NCI-H345 (cell line): ENCODE measurements at places on chromosomes 4 and X.

DNA sequence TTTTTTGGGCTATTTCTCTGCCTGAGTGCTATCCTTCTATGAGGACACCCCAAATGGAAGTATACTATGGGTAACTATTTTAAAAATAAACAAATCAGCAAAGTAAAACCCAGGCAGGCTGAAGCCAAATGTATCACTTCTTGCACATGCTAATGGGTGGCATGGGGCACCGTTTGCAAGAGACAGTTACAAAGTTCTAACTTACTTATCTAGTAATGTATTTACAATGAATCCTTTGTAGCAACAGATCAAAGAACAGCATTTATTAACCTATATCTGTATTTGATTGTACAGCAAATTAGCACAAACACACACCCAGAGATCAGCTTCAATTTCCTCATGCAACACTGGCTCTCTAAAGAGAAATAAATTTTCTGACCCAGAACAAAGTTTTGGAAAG, 225.5 kb downstream of the ZNF674 start:
- no peak for DNase-seq

- no peak for DNase-seq
Observed at GRCh38 chr4:117777721-117778120, 256.6 kb upstream of the NDST3 start.

DNA sequence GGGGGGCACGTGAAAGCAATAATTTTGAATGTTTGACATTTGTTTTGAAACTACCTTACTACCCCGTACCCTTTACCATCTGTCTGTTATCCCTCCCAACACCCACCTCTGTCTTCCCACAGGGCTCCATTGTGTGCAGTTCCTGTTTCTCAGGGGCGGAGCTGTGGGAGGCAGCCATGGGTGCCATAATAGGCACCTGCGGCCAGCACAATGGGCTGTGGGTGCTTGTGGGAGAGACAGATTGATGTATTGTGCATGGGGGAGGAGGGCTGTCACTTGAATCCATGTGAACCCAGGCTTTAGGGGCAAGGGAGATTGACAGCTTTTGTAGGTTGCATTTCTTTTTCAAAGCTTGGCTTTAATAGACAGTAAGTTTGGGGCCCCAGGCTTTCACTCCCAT, 122.6 kb upstream of the CXorf66 start:
- no peak for DNase-seq

DNA sequence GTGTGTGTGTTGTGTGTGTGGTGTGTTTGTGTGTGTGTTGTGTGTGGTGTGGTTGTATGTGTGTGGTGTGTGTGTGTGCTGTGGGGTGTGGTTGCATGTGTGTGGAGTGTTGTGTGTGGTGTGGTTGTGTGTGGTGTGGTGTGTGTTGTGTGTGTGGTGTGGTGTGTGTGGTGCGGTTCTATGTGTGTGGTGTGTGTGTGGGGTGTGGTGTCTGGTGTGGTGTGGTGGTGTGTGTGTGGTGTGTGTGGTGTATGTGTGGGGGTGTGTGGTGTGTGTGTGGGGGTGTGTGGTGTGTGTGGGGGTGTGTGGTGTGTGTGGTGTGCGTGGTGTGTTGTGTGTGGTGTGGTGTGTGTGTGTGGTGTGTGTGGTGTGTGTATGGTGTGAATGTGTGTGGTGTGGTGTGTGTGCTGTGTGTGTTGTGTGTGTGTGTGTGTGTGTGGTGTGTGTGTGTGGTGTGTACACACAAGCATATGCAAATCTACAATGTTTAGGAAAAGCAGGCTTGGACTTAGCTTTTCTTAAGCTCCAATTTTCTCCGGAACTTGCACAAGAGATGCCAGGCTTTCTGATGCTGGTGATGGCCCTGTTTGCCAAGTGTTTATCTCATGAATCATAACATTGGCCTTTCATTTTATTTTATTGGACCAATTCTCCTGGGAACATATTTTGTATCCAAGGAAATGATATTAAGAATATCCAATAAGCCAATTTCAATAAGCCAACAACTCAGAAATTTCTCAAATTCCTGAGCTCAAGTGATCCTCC, 148.7 kb downstream of the SPATA18 start:
- DNase-seq: no peak

DNA sequence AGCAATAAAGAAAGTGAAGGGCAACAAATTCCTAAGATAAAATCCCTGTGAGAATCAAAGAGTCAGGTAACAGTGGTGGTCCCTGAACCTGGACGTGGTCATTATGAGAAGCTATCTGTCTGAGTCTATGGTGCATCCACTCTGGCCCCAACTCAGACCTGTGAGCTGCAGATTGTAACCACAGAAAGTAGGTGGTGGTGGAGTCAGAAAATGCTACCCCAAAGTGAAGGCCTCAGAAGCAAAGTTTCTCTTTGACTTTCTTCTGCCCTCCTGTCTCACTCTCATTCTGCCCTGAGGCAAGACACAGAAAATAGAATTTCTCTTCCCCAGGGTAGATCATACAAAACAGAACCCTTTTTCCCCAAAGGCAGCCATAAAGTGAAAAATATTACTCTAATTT, 84.1 kb upstream of the NEIL3 start:
- DNase-seq: no peak

DNA sequence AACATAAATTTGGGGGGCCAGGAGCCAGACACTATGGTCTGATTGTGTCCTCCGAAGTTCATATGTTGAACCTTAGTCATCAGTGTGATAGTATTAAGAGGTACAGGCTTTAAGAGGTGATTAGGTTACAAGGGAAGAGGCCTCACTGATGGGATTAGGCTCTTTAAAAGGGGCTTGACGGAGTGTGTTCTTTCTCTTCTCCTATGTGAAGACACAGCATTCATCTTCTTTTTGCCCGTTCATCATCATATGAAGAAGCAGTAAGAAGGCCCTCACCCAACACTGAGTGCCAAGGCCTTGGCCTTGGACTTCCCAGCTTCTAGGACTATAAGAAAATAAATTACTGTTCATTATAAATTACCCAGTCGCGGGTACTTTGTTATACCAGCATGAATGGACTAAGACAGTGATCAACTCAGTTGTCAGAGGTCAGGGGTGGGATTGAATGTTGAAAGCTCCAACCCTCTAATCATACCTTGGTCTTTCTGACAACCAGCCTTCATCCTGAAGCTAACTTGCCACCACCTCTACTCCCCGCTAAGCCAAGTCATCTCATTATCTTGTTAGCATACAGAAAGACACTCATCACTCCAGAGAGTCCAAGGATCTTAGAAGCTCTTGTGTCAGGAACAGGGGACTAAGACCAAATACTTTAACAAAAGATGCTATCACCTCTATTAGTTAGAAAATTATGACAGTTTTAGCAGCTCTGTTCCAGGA, 543.4 kb upstream of the DIPK2B start:
- DNase-seq: no peak

DNA sequence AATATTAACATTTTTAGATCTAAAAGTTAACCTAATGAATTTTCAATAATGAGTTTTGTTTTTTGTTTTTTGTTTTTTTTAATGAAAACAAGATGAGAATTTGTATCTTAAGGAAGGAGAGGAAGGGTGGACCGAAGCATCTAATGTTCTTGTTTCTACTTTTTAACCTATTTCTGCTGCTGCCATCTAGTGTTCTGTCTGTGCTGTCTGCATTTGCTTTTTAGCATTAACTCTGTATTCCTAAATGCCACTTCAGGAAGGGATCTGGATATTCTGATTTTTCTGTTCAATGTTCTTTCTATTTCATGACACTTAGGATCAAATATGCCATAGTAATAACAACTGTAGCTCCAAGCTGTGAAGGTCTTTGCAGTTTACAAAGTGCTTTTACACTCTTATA, 161.7 kb downstream of the BRWD3 start:
- DNase-seq: no peak

DNA sequence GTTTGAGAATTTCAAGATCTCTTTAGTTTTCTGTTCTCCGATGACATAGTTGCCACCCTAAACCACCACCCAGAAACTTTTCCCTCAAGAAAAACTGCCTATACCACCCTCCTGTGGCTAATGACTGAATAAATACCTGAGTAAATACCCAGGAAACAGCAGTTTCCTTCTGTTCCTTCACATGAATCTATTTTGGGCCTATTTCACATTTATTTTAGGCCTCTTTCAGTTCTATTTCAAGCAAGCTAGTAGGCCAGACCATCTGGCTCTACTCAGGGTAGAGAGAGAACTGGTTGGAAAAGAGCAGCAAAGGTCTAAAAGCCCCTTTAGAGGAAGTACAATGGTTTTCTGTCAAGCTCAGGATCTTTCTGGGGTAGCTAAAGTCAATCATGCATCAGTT, 23.4 kb downstream of the ARHGEF9 start:
- no peak for DNase-seq

- no peak for DNase-seq
Observed at GRCh38 chr4:173403051-173403450, 4.1 kb upstream of the SCRG1 start.

- DNase-seq: no peak
Observed at GRCh38 chrX:68755616-68756125, 73.2 kb upstream of the EFNB1 start.

- no peak for DNase-seq
Observed at GRCh38 chr4:11439836-11440235, 11.1 kb upstream of the HS3ST1 start.

DNA sequence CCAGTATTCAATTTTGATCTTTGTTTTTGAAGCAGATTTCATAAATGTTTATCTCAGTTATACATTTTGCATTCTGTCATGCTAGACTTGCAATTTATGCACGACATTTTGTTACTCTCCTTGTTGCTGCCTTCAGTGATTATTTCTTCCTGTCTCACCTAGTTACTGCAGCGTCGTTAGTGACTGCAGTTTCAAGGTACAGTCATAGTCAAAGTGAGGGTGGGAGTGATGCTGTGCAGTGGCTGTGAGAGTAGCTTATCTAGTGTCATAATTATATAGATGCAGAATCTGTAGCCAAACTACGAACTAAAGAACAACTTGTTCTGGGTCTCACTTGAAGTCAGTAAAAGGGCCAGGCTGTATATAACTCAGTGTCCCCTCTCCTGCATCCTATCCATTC, 69.8 kb downstream of the GPR101 start:
- no peak for DNase-seq

DNA sequence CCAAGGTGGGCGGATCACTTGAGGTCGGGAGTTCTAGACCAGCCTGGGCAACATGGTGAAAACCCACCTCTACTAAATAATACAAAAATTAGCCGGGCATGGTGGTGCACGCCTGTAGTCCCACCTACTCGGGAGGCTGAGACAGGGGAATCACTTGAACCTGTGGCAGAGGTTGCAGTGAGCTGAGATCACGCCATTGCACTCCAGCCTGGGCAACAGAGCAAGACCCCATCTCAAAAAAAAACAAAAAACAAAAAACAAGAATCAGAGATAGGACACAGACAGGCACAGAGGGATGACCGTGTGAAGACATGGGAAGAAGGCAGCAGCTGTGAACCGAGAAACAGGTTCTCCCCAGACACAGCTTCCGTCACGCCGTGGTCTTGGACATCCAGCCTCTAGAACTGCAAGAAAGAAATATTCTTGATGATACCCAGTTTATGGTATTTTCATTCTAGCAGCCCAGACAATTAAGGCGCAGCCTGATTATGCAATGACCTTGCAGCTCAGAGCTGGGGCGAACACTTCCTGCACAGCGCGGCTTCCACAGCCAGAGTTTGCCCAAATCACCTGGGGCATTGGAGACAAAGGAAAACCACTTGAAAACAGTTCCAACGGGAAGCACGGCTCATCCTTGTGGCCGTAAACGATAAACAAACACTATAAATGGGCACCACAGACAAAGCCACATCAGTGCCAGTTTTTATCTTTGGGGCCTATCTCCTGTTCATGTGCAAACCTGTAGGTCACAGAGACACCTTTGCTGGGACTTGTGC, 4.2 kb upstream of the ARSD start:
- peak; percentile 68 for DNase-seq

DNA sequence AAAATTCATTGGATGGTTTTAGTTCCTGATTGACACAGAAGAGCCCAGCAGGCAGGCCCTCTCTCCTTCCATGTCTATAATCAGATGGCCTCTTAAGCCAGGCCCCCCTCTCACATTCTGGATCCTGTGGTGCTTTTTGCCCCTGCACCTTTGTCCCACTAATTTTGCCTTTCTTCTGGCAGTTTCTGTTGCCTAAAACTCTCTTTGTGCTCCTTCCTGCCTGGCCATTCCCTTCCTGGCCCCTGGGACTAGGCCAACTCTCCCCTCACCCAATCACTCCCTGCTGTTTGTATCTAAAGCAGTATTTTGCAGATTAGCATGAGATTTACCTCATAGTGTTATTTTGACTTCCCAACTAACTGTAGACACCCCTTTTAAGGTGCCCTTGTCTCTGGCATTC, 42.7 kb upstream of the DDX3X start:
- no peak for DNase-seq

- no peak for DNase-seq
Observed at GRCh38 chr4:3522651-3523050, 9.6 kb downstream of the LRPAP1 start.

- no peak for DNase-seq
Observed at GRCh38 chr4:1040344-1041146, 29.1 kb downstream of the FGFRL1 start.

DNA sequence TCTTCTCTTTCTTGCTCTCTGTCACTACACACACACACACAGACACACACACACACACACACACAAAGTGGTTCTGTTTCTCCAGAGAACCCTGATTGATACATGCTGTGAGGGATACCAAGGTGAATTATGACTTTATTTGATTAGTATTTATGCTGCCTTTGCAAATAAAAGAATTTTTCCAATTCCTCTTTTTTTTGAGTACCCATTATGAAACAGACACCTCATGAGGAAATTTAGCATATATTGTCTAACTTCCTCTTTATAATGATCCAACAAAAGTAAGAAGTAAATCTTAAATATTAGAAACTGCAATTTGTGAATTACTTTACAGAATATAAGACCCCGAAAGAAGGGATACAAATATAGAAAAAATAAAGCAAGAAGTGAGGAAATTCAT, 14.3 kb upstream of the RAB28 start:
- DNase-seq: no peak

- no peak for DNase-seq
Observed at GRCh38 chr4:139050446-139050845, 34.9 kb downstream of the NOCT start.

- peak; percentile 54 for DNase-seq
Observed at GRCh38 chrX:130772105-130772775, 130.8 kb downstream of the ENOX2 start.

DNA sequence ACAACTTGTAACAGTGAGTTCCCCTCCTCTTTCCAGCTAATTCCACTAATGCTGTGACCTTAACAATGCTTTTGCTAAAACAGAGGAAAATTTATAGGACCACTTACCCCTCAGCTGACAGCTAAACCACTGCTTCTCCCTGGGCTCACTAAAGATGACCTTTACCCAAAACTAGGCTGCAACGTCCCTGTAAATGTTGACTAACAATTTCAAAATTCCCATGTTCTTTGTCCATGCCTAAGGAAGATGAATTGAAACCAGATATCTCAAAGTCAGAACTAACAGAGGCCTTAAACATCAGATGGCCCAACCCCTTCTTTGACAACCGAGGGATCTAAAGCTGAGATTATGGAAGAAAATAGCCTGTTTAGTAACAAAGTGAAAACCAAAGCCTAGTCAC, 32.5 kb downstream of the AFAP1 start:
- no peak for DNase-seq

GRCh38 chr4:28730304-28730703, 1869.7 kb downstream of the STIM2 start:
- DNase-seq: no peak

- no peak for DNase-seq
Observed at GRCh38 chr4:123651066-123651465, 254.5 kb downstream of the SPRY1 start.

GRCh38 chr4:56840559-56840958, 19.1 kb upstream of the SPINK2 start:
- DNase-seq: no peak
